Stimulated activated naive CD4-positive, alpha-beta T cell treated with Interleukin-2 at 50 U/mL for 16 hours (primary cell): ENCODE measurements at places on chromosomes 2 and 18.
A peak's percentile ranks its signal among the peaks of the same experiment; 100 is the strongest.

- no peak for DNase-seq
Observed at GRCh38 chr2:240426845-240427721, 8.4 kb upstream of the GPC1 start.

- DNase-seq: no peak
Observed at GRCh38 chr2:117071556-117072102, 742.9 kb upstream of the DDX18 start.

- DNase-seq: no peak
Observed at GRCh38 chr2:44656460-44656859, 285.0 kb upstream of the SIX3 start.

DNA sequence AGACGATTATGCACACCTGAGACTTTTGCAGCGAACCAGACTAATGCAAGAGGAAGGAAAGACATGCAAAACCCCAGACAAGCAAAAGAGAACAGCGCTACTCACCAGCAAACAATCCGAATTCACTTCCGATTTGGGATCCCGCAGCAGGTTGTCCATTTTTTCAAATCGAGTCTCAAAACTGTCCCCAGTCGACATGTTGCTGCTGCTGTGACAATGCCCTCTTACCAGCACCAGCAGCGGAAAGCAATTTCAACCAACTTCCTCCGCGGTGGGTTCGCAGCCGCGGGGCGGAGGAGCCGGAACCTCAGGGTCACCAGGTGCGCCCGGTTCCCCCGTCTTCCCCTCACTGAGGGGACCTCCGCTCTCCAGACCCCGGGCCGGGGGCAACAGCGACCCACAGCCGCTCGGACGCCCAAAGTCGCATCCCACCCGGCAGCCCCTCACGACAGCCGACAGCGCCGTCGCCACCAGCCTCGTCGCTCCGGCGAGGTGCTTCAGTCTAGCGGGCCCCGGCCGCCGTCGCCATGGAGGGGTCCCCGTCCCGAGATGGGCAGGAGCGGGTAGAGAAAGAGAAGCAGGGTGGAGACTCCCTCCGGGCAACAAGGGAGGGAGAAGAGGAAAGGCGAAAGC, 784 bp downstream of the ROCK1 start:
- peak; percentile 59 for DNase-seq

GRCh38 chr2:178246696-178247095, 52.4 kb downstream of the OSBPL6 start:
- no peak for DNase-seq

- no peak for DNase-seq
Observed at GRCh38 chr2:145626301-145626700, 1106.4 kb upstream of the ZEB2 start.
